ENCODE measurements at places on chromosomes 5 and 9. TPM values are rescaled to one million over a fixed set of nuclear protein-coding genes. Genes with fewer than 3 reads are reported as not detected.
A peak's percentile ranks its signal among the peaks of the same experiment; 100 is the strongest.

FAF2 gene
- total RNA-seq = 44.8 TPM

GLIPR2 gene
- 13.7 TPM for total RNA-seq

PLAC8L1 gene
- 0.30 TPM for total RNA-seq

TMEM232 gene
- 0.30 TPM for total RNA-seq

PTPRD gene
- not detected for total RNA-seq

FCN2 gene
- total RNA-seq = not detected

PRUNE2 gene
- total RNA-seq = 0.53 TPM

GRCh38 chr9:94065535-94065961 lies 18.7 kb upstream of the PTPDC1 start:
- no peaks in the 10 kb centered on the region for H3K27me3 ChIP-seq
- H3K36me3 ChIP-seq = peaks cover 9% of the 10 kb centered on the region
- no peak overlapping the region for H3K4me3 ChIP-seq
- peak; percentile 84 for DNase-seq

- H3K4me1 ChIP-seq = no peaks in the 10 kb centered on the region
- no peaks in the 10 kb centered on the region for H3K27me3 ChIP-seq
- H3K27ac ChIP-seq = no peak overlapping the region
- no peaks in the 10 kb centered on the region for H3K36me3 ChIP-seq
Observed at GRCh38 chr9:73906671-73907070, 590.5 kb upstream of the RORB start.

- H3K4me3 ChIP-seq = no peak overlapping the region
- H3K4me1 ChIP-seq = no peaks in the 10 kb centered on the region
- no peak overlapping the region for H3K27ac ChIP-seq
Observed at GRCh38 chr9:133003071-133003461, 24.6 kb downstream of the GFI1B start.

- no peaks in the 10 kb centered on the region for H3K36me3 ChIP-seq
- H3K4me1 ChIP-seq = no peaks in the 10 kb centered on the region
- no peak overlapping the region for H3K4me3 ChIP-seq
- H3K27ac ChIP-seq = no peak overlapping the region
Observed at GRCh38 chr5:153504726-153505125, 14.3 kb downstream of the GRIA1 start.

DNA sequence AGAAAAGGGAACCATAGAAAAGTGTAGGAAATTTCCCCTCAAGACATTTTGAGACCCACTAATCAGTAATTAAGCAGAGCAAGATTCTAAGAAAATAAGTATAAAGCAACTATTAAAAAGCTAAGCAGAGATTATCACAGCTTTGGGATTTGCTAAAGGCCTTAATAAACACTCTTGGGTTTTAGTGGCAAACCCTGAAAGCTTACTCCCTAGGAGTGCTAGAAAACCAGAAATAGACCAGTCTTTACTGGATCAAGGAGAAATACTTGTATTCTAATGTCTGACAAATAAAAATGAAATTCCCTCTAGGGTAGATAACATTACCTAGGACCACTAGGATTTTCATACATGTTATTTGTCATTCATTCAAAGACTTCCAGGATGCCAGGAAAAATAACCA lies 510.8 kb downstream of the SPATA31D1 start:
- DNase-seq = no peak
- H3K27ac ChIP-seq = no peak overlapping the region
- H3K36me3 ChIP-seq = no peaks in the 10 kb centered on the region
- peaks cover 4% of the 10 kb centered on the region for H3K27me3 ChIP-seq
- no peak overlapping the region for H3K4me3 ChIP-seq
- H3K4me1 ChIP-seq = no peaks in the 10 kb centered on the region

DNA sequence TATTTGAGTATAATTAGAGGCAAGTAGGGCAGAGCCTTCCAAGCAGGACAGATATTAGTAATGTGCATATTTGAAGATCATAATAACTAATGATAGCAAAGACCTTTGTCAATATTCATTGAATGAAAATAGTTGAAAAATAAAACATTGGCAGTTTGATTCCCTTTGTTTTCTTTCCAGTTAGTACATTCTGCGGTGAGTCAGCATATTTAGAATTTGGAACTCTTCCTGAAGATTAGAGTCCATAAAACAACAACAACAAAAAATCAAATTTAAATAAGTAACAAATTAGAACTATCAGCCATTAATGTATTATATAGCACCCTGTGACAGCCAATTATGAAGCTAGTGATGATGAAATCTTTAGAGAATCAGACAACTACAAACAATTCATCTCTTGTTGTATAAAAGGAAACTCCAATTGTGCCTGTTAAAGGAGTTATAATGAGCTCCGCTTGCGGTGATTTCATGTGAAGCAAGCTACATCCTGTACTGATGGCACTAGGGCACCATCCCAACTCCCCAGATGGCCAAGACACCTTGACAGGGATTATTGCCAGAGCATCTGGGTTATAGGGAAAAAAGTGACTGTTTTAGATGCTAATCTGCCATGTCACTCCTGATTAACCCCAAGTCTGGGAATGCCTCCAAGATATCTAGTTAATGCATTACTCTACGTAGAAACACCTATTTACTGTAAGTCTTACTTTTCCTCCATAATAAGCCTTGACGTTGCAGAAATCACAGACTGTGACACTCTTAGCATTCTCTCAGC lies 6.8 kb downstream of the IFNA8 start:
- DNase-seq = no peak
- no peaks in the 10 kb centered on the region for H3K36me3 ChIP-seq
- no peaks in the 10 kb centered on the region for H3K4me1 ChIP-seq
- H3K27me3 ChIP-seq = peaks cover 4% of the 10 kb centered on the region
- H3K27ac ChIP-seq = no peak overlapping the region
- no peak overlapping the region for H3K4me3 ChIP-seq

GRCh38 chr5:131589510-131590348 lies 45.3 kb downstream of the RAPGEF6 start:
- H3K27me3 ChIP-seq = no peaks in the 10 kb centered on the region
- no peak overlapping the region for H3K4me3 ChIP-seq
- peaks cover 40% of the 10 kb centered on the region for H3K4me1 ChIP-seq
- peak; percentile 13 for DNase-seq

GRCh38 chr5:1222147-1222546 lies 3.0 kb upstream of the SLC6A18 start:
- H3K27me3 ChIP-seq = no peaks in the 10 kb centered on the region
- DNase-seq = no peak
- H3K4me1 ChIP-seq = no peaks in the 10 kb centered on the region
- no peak overlapping the region for H3K27ac ChIP-seq

- no peaks in the 10 kb centered on the region for H3K36me3 ChIP-seq
- H3K27me3 ChIP-seq = peaks cover 30% of the 10 kb centered on the region
- no peak overlapping the region for H3K4me3 ChIP-seq
- DNase-seq = no peak
Observed at GRCh38 chr9:91603932-91604331, 180.3 kb upstream of the NFIL3 start.

DNA sequence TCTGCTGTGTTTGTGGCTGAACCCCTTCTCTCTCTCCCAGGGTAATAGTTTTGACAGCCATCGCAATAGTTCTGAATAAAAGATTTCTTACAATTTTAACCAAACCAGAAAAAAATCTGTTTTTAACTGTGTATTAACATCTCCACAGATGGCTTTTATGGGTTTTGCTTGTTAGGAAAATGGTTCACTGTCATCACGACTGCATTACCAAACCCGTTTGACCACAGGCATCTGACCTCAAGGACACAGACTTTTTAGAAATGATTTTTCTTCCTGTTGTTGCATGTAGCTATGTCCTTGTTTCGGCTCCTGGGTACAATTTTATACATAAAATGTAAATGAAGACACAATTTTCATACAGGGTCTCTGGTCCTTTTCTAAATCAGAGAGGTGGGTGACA lies 316.1 kb downstream of the IRX1 start:
- H3K27ac ChIP-seq = no peak overlapping the region
- H3K27me3 ChIP-seq = no peaks in the 10 kb centered on the region
- no peak overlapping the region for H3K4me3 ChIP-seq
- no peak for DNase-seq

DNA sequence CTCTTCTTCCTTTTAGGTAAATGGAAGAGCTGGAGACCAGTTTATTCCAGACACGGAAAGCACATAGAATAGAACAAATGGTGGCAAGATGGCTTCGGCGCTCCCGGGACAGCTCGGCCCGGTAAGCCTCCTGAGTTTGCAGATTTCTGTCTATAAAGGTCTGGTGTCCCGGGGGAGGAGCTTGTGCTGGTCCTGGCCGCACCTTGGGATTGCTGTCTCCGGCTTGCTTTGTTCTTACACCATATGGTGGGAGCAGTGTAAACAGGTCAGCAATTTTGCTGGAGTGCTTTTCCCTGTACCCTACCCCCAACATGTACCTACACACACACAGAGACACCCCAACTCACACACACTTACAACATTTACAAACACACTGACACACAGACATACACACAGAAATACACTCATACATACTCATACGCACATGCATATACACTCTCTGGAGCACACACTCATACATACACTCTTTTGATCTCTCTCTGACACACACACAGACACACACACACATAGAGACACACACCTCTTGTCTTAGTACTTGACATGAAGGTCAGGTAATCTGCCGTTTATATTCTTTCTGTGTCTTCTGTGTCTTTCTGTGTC lies 42.0 kb downstream of the FRMPD1 start:
- no peak for DNase-seq
- no peak overlapping the region for H3K4me3 ChIP-seq
- H3K27me3 ChIP-seq = peaks cover 34% of the 10 kb centered on the region
- no peaks in the 10 kb centered on the region for H3K36me3 ChIP-seq
- H3K4me1 ChIP-seq = no peaks in the 10 kb centered on the region

DNA sequence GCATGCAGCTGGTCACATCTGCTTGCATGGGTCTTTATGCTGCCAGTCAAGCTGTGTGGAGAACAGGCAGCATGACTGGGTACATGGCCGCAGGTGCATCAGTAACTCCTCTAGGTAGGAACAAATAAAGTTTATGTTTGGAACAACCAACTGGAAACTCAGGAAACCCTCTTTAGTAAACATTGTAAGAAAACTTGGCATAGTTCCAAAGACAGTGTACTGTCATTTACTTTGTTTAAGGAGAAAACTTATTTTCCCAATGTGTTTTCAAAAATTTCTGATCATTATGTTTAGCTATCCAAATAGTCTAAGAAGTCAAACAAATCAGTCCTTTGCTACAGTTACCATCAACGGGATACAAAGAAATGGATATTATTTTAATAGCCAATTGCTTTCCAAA lies 386.0 kb downstream of the CHSY3 start:
- no peak for DNase-seq
- H3K4me3 ChIP-seq = no peak overlapping the region
- no peaks in the 10 kb centered on the region for H3K4me1 ChIP-seq
- no peak overlapping the region for H3K27ac ChIP-seq
- H3K27me3 ChIP-seq = peaks cover 8% of the 10 kb centered on the region

DNA sequence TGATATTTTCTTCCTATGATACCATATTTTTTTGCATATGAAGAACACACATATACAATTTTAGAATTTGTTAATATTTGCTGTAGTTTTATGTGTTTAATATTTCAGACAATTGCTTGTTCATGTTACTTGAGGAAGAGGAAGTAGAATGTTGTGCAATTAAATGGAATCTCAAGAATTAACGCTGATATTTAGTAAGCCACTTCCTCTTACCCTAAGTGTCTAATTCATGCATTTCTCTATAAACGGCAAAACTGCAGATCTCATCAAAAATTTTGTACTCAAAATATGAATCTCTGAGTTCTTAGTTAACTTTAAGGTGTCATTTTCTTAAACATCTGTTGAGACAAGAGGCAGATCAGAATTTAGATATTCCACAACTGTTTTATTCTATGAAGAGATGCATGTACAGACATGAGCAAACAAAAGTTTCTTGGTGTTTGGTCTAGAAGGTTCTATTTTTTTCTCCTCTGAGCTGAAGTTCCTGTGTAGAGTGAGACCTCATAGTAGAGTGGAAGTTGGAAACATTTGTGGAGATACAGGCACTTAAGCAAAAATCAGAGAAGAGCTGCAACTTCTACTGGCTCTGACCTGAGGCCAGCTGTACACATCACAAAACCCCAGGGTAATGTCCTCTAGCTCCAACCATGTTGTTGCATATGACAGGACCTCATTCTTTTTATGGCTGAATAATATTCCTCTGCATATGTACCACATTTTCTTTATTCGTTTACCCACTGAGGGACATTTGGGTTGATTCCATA lies 16.6 kb upstream of the TGFBI start:
- no peaks in the 10 kb centered on the region for H3K36me3 ChIP-seq
- H3K4me1 ChIP-seq = no peaks in the 10 kb centered on the region
- peaks cover 27% of the 10 kb centered on the region for H3K27me3 ChIP-seq
- DNase-seq = no peak

- no peaks in the 10 kb centered on the region for H3K27me3 ChIP-seq
- no peaks in the 10 kb centered on the region for H3K36me3 ChIP-seq
- H3K27ac ChIP-seq = no peak overlapping the region
Observed at GRCh38 chr9:112338561-112338960, 5.1 kb upstream of the PTBP3 start.

- H3K4me3 ChIP-seq = no peak overlapping the region
- no peak overlapping the region for H3K27ac ChIP-seq
- no peaks in the 10 kb centered on the region for H3K27me3 ChIP-seq
- peaks cover 1% of the 10 kb centered on the region for H3K36me3 ChIP-seq
- DNase-seq = no peak
Observed at GRCh38 chr9:92680166-92681119, 10.5 kb upstream of the IPPK start.

- H3K36me3 ChIP-seq = no peaks in the 10 kb centered on the region
- DNase-seq = no peak
- no peak overlapping the region for H3K4me3 ChIP-seq
- peaks cover 2% of the 10 kb centered on the region for H3K4me1 ChIP-seq
Observed at GRCh38 chr5:43425983-43426382, 13.8 kb upstream of the CCL28 start.
